CD4-positive, alpha-beta T cell treated with Interleukin-1 beta for 1 hour (primary cell): ENCODE measurements at places on chromosomes 7 and 10.
A peak's percentile ranks its signal among the peaks of the same experiment; 100 is the strongest.

GRCh38 chr7:73345538-73345937 lies 17.6 kb downstream of the FKBP6 start:
- DNase-seq: no peak

DNA sequence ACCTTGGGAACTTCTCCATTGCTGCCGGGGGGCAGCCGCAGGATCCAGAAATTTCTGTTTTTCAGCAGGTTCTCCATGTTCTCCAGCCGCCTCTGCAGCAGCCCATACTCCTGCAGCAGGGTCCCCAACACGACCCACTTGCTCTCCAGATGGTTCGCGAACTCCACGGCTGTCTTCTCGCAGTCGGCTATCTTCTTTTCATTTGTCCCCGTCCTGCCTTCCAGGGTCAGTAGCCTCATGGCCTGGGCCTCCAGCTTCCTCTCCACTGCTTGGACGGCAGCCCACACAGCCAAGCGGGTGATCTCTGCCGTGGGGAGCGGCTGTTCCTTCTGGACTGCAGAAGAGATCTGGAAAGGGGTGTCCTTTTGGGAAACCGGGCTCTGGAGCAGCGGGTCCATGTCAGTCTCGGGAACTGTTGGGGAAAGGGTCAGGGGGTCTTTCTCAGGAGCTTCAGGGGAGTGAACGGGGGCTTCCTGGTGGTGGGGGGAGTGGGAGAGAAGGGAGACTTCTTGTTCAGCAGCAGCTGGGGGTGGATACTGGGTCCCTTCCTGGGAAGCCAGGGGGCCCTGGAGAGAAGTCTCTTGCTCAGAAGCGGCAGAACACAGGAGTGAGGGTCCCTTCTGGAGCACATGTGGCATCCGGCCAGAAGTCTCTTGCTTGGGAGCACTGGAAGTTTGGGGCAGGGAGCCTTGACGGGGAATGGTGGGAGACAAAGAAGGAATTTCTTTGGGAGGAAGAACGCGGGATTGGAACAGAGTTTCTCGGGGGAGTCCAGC lies 5.5 kb downstream of the ZNF777 start:
- no peak for DNase-seq

GRCh38 chr7:80392229-80393169 lies 119.4 kb downstream of the GNAT3 start:
- DNase-seq: no peak

DNA sequence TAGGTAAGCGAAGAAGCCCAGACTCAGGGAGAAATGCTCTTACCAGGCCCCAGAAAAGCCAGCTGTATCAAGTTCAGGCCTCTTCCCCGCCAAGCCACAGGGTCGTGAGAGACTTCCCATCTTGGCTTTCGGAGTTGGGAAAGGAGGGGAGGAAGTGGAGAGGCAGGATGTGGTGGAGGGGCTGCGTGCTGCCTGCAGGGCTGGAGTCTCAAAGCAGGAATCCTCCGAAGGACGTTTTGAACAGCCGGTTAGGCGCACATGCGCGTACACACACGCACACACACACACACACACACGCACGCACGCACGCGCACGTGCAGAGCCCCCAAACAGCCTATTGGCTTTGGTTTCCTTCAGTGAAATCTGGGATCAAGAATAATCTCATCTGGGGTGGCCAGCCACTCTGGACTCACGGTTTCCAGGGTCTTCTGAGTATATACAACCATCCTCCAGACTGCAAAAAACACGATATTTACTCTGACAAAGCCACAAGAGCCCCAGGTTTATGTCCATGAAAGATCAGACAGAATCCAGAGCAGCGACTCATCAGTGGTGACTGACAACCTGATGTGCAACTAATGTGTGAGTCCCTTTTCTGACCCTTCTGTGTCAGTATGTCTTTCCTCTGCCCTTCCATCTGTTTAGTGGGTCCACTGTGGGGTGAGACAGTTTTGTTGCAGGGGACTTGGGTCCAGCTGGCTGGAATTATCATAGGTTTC lies 115.0 kb upstream of the ZNF438 start:
- no peak for DNase-seq

DNA sequence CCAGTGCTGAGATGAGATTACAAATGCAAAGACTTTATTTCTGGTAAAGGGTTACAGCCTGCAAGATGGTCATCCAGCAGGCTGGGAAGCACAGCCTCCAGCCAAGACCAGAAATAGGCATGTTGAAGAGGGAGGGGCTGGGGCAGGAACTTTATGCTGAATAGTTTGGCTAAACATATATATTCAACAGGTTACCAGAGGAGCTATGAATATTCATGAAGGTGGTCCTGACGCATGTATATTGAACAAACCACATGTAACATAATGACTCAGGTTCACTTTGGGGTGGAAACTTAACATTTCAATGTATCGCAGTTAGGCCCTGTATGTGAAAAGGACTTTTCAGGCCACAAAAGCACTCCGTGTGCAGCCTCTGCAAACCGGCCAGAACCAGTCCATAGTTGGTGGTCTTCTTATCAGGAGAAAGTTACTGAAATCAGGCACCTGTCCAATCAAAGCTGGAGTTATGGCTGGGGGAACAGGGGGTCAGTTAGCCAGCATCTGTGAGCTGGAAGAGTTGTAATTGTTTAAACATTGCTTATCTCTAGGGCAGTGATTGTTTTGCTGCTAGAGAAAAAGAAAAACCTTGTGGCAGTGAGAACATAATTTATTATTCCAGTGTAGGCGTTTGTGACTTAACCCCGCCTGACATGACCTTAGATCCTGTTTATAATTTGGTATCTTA lies 372.9 kb upstream of the AUTS2 start:
- no peak for DNase-seq

DNA sequence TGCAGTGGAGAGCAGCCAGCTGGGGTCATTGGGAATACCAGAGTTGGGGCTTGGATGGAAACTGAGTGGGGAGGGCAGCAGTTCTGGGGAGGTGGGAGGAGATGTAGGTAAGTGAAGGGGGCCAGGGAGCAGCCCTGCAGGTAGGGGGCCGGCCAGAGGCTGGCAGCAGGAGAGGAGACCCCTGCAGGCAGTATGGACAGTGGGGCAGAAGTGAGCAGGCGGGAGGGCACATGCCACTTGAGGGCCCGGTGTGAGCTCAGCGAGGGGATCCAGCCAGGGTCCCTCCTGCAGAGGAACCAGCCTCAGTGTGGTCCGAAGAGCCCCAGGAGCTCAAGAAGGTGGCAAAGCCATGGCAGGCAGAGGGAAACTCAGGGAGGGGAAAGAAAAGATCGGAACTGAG lies 75.4 kb downstream of the WDR11 start:
- DNase-seq: no peak

DNA sequence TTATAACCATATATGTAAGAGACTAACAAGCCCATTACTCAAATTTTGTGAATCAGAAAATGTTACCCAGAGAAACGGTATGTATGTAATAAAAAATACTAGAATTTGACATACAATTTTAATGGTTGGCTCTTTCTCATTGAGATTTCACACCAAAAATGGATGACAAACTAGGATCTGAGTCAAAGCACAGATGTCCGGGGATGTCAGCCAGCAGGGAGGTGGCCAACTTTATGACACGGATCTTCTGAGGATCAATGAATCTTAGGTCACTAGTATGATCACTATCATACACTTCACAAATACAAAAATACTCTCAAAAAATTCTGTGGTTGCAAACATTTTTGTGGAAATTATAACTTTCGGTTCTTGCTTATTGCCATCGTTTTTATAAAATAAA lies 173.5 kb upstream of the NFE2L3 start:
- no peak for DNase-seq

DNA sequence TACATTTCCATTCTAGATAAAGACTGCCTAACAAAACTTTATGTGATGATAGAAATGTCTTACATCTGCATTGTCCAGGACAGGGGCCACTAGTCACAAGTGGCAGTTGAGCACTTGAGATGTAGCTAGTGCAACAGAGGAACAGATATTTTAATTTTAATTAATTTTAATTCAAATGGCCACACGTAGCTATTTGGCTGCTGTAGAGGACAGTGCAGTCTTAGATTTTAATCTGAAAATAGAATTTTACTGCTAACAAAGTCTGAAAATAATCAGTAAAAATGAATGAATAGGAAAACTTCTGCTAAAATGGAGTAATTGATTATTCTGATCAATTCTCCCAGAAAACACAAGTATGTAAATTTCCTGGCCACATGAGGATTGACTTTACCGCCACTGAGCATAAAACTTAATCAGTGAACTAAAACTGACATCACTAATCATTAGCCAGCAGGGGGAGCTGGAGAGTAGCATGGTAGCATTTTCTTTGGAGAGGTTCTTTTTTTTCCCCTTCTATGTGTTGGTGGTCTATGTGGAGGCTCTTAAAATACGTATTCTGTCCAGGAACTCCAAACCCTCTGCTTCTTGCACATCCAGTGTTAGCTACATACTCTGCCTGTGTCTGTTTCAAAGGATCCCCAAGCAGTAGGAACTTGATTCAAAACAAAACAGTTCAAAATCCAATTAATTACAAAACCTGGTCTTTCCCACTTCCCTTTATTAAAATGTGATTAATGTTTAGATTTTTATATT lies 52.1 kb downstream of the TSPAN12 start:
- peak; percentile 20 for DNase-seq

DNA sequence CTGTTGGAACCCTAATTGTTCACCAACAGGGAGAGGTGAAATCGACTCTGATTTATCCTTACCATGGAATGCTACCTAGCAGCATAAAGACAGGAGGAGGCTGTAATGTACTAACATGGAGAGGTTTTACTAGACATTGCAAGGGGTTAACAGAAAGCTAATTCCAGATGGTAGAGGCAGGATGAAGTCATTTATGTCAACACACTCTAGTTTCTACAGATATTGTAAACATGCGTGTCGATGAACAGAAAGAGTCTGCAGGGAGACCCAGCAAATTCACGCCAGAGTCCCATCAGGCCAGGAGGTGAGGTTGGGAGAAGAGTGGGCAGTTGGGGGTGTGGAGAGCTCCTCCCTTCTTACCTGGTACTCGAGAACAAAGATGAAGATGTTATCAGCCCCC lies 7.0 kb downstream of the NPC1L1 start:
- DNase-seq: no peak

- DNase-seq: no peak
Measured at GRCh38 chr10:79221110-79222051, 125.9 kb upstream of the PPIF start.

- DNase-seq: no peak
Measured at GRCh38 chr7:52344015-52344414, 691.4 kb upstream of the POM121L12 start.

- DNase-seq: peak; percentile 69
Measured at GRCh38 chr10:22321156-22321923, 441 bp downstream of the BMI1 start.

- no peak for DNase-seq
Measured at GRCh38 chr7:105245398-105246114, 143.2 kb downstream of the SRPK2 start.

DNA sequence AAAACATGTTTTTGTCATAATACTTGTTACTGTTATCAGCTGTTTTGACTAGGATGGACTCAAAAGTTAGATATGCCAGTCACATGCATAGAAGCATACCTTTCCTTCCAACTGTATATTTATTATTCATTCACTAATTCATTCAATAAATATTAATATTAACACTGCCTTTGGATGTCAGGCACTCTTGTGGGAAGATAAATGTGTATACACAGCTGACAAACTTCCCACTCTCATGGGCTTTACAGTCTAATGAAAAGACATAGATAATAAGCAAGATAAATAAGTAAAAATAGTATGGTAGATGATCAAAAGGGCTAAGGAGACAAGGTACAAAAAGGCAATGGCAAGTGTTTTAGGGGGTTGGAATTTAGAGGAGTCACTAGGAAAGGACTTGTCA lies 180.1 kb upstream of the SMIM30 start:
- no peak for DNase-seq

GRCh38 chr7:141585592-141586510 lies 34.6 kb downstream of the AGK start:
- no peak for DNase-seq

- no peak for DNase-seq
Measured at GRCh38 chr10:12727832-12728215, 273.7 kb downstream of the CCDC3 start.

GRCh38 chr7:117262546-117262945 lies 60.3 kb downstream of the WNT2 start:
- no peak for DNase-seq

- no peak for DNase-seq
Measured at GRCh38 chr10:31694126-31694685, 234.4 kb downstream of the ARHGAP12 start.

DNA sequence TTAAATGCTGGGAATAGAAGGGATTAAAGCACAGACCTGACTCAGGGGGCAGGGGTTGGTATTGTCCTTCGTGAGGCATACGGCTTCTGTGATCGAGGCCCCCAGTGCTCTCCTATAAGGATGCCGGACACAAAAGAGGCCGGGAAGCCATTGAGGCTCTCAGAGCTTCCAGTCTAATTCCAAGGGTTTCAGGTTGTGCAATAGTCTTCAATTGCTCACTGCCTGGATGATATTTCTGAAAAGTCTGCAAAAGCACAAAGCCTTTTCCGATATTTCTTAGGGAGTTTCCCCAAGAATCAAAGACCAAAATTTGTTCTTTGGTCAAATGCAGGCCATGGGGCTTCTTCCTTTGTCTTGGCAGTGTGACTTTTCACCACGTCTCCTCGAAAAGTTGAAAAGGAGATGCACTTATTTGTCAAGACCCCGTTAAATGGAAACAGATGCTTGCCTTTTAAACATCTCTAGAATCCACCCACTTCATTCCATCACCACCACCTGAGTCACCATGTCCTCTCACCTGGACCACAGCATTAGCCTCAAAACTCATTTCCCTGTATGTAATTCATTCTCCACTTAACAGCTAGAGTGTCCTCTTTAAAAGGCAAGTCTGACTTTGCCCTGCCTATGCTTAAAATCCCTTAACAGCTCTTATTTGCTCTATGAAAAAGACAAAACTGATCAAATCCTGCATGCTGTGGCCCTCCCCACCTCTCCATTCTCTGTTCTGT lies 134.8 kb upstream of the NAMPT start:
- DNase-seq: no peak

- no peak for DNase-seq
Measured at GRCh38 chr7:129212596-129212995, 12.2 kb upstream of the AHCYL2 start.

DNA sequence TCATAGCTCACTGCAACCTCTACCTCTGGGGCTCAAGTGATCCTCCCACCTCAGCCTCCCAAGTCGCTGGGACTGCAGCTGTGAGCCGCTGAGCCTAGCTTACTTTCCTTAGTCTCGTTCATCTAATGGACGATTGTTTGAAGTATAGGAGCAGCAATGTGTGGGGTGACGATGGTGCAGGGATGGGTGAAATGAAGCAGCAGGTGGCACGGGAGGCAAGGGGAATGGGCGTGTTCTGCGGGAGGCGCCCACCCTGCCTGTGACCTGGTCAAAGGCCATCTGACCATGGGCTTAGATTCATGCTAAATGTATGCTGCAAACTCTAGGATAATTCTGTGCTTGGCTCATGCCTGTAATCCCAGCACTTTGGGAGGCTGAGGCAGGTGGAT lies 210.7 kb downstream of the MAD1L1 start:
- DNase-seq: no peak

DNA sequence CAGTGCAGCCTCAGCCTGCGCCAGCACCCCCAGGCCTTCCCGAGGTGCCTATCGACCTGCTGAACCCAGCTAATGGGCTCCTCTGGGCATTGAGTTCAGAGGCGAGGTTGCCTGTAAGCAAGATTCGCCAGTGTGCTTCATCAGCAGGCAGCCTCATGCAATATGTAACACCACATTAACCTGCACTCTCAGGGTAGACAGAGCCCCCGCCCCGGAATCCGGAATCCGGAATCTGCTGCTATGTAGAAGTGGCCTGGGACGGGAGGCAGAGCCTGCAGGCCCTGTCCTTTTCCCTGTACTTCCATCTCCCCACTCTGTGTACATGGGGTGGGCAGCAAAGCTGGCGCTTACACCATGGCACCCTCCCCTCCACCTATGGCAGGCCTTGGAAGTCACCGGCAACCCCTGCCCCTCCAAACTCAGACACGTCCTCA lies 83.9 kb upstream of the RET start:
- DNase-seq: no peak

GRCh38 chr10:84306751-84307384 lies 21.5 kb upstream of the CCSER2 start:
- no peak for DNase-seq
